ENCODE measurements at places on chromosomes 3 and 15.

- DNase-seq = no peak
Observed at GRCh38 chr3:136070334-136070733, 104.8 kb downstream of the PPP2R3A start.

- no peak for DNase-seq
Observed at GRCh38 chr3:188860147-188860546, 311.6 kb upstream of the TPRG1 start.

GRCh38 chr3:101262393-101263240 is 57.8 kb downstream of the IMPG2 start:
- DNase-seq = no peak

DNA sequence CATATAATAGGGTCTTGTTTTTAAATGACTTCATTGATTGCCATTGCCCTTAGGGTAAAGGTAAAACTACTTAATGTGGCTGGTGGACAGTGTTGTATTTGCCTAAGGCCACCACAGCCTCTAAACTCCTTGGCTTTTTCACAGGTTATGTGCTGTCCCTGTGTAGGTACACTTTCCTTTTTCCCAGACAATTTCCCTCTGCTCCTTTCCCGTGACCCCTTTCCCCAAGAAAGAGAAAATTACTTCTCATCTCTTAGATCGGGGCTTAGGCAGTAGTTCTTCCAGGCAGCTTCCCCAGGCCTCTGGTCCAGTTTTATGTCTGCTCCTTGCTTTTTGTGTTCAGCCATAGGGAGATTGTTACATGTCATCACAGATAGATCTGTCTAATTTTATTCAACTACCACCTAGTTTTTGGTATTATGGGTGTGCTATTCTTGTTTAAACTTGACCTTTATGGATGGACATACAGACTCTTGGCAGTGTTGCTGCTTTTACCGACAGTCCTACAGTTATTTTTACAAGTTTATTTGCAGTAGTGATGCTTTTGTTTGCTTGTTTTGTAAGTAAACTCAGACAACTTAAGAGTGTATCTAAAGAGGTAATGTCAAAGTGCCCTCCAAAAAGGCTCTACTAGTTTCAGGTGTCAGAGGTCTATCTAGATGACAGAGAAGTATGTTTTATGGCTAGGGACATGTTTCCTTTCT is 20.5 kb upstream of the SCAANT1 start:
- no peak for DNase-seq

GRCh38 chr15:65286069-65286703 is 497 bp downstream of the PARP16 start:
- DNase-seq = no peak

DNA sequence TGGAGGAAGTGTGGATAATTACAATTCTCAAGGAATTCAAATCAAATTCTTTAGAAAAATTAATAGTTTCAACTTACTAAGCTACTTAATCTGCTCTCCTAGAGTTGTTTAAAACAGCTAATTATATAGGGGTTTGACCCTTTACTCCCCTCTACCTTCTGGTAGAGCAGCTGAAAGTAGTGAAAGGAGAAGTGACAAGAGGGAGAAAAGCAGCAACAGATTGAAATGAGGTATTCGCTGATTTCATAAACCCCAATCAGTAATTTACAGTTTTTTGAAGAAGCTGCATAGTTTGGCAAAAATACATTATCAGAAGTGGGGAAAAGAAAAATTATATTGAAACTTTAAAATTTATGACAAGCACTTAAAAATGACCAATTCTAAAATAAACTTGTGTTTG is 52.8 kb downstream of the ZMAT3 start:
- DNase-seq = no peak
